ENCODE measurements at places on chromosomes 13 and 19.
A peak's percentile ranks its signal among the peaks of the same experiment; 100 is the strongest.

DNA sequence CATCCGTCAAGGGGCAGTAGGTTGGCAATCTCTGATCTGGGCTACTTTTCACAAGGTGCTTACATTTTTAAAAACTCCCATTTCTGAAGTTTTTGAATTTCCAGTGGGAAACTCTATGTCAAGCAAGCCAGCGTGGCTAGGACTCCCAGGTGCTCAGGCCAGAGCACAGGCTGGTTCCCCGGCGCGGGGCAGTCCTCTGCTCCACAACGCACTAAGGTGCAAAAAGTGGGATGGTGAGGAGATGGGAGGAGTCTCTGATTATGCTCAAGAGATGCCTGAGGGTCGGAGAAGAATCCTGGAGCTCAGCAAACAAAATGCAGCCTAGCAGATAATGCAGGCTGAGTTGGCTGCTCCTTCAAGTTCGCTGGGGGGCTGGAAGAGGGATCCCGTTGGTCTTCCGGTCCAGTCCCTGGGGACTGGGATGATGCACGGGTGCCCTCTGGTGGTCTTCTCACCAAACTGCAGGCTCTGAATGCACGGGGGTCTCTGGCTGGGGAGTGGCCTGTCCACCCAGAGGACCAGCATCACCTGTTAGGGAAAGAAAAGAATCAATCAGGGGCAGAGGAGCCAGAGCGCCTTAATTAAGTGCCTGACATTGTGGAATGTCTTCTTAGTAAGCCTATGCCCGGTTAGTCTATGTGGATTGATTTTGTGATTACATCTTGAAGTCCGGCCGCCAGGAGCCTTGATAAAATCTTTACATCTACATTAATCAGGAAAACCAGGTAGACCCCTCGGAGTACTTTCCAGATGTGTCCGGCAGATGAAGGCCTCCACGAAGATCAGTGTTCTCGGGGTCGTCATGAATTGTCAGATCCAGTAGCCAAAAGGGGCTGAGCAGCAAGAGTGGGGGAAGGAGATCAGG, 244.4 kb upstream of the MAB21L1 start:
- DNase-seq, result no peak

GRCh38 chr13:104477261-104477660, 1411.0 kb upstream of the SLC10A2 start:
- DNase-seq, result no peak

- DNase-seq, result no peak
Measured at GRCh38 chr19:8308891-8309291, 733 bp upstream of the CD320 start.

DNA sequence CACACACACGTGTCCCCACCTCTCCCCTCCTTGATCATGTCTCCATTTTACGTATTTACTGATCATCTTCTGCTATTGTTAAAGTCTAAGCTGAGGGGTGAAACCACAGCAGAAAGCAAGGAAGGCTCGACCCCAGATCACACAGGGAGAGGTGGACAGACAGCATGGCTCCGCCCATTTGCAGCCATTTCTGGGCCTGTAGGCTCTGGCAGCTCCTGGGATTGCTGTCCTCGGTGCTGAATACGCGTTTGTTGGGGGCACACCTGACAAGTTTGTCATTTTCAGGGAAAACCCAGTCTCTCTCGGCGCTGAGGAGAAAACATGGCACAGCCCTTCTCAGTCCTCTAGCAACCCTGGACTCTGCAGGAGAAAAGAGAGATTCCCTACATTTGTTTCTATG, 8.0 kb downstream of the TMEM86B start:
- DNase-seq, result no peak

- no peak for DNase-seq
Measured at GRCh38 chr19:36775768-36776167, 3.2 kb upstream of the ZNF850 start.

DNA sequence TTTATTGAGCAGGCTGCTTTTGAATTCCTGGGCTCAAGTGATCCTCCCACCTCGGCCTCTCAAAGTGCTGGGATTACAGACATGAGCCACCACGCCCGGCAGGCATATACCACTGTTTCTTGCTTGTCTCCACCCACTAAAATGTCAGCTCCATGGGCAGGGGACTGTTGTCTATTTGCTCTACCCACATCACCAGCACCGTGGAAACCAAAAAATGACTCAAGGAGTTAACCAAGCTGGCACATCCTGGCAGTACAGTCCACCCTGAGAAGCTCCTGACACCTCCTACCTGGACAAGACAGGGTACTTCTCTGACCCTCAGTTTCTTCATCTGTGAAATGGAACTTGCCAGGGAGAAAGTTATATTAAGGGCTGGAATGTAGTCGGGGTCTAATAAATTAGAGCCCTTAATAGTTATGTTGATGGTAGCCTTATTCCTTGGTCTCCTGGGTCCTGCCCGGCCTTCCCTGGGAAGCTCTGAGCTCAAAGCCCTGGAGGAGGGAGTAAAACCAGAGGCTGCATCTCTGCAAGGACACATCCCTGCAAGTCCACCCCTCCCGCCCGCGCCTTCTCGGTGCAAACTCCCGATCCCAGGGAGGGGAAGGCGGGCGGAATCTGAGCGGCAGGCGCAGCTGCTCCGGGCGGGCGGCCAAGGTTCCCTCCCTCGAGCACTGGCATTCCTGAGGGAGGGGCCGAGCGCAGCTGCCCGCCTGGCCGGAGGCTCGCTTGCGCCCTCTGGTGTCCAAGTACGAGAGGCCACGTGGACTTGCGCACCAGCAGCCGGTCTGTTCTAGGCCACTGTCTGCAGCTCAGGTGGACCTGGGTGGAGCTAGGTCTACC, 14.1 kb downstream of the RDH8 start:
- peak; percentile 79 for DNase-seq

DNA sequence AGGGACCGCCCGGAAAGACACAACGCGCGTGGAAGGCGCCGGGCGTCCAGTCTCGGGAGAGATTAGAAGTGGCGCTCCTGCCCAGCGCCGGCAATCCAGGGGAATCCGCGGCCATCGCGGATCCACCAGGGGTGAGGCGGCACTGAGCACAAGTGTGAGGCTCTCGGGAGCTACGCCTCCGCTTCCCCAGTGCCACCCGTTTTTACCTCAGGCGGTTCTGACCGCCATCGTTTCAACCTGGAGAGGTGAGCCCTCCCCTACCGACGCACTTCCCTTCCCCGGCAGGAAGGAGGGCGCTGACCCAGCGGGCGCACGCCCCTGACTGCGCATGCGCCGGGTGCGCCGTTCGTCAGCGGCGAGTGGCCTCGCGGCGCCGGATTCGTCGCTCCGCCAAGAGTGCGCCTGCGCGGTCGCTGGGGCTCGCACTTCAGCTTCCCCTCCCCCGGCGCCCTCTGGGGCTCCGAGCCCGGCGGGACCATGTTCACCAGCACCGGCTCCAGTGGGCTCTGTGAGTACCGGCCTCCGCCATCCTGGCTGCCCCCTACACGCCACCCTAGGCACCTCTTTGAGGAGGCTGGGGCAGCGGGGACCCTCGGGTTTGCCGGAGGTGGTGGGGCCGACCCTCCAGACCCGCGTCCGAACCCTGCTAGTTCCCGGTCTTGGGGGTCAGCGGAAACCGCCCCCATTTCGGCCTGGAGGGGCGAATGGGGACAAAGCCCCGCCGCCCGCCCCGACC, at the start of gene UBAC2:
Gene UBAC2 (plus strand): TSS at position 423 of the 736 bp plus-strand sequence. CDS start 55 bp downstream, at position 478.
- DNase-seq, result peak; percentile 85
